ENCODE measurements at places on chromosomes 1 and 21.

DNA sequence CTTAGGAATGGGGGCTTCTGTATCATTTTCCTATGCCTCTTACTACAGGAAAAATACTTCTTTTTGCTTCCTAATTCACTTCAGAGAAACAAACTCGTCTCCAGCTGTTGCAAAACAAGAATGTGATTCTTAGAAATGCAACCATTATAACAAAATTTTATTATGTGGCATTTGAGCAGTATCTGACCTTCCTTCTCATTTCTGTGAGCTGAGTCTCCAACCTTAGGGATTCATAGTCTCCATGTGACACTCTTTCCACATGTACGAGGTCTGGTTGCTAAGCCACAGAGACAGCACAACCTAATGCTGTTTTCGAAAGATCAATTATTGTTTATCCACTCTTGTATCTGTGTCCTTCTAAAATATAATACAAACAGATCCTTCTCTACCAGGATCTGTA lies 75.3 kb upstream of the RGS4 start:
- DNase-seq: no peak

- no peak for DNase-seq
Measured at GRCh38 chr1:113931451-113931851, 2.3 kb downstream of the HIPK1 start.

GRCh38 chr1:239587066-239587465 lies 200.7 kb downstream of the CHRM3 start:
- DNase-seq: peak; percentile 24

GRCh38 chr1:167227934-167228378 lies 7.3 kb downstream of the POU2F1 start:
- DNase-seq: no peak

GRCh38 chr1:28591708-28592320 lies at the start of gene RAB42:
TSS of gene RAB42 (plus strand) at chr1:28592265. CDS start at chr1:28592512, 247 bp downstream.
- no peak for DNase-seq

- no peak for DNase-seq
Measured at GRCh38 chr1:240342251-240342625, 250.6 kb downstream of the FMN2 start.

GRCh38 chr1:233805786-233806185 lies 98.7 kb upstream of the SLC35F3 start:
- DNase-seq: no peak

GRCh38 chr21:43767984-43768867 lies 7.9 kb downstream of the CSTB start:
- DNase-seq: no peak

DNA sequence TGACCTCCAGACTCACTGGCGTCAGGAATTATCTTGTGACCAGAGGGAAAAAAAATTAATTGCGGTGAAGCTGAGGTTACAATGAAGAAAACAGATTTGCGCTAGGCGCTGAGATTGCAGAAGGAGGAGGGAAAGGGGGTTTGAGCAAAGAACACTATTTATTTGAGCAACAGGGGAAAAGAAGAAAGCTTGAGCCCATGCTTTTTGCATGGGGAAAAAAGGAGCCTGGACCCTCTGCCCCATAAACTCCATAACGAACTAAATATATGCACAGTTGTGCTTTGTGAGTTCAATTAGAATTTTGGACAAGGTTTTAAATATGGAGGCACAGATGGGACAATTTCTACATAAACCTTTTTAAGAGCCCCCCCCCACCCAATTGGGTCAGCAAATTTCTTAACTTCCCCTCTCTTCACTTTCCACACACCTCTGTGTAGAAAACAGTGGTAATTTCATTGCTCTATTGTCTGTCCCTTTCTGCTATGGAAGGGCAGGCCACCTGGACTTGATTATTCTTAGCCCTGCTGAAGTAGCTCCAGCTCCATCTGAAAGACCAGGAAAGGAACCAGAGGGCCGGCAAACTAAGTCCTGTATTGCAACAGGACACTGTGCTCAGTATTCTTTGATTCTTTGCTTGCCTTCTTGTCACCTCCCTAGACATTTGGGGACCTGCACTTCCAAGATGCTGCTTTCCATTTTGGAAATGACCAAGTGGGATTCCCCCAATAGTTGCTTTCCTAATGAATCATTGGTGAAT lies 862 bp upstream of the ID3 start:
- DNase-seq: no peak

DNA sequence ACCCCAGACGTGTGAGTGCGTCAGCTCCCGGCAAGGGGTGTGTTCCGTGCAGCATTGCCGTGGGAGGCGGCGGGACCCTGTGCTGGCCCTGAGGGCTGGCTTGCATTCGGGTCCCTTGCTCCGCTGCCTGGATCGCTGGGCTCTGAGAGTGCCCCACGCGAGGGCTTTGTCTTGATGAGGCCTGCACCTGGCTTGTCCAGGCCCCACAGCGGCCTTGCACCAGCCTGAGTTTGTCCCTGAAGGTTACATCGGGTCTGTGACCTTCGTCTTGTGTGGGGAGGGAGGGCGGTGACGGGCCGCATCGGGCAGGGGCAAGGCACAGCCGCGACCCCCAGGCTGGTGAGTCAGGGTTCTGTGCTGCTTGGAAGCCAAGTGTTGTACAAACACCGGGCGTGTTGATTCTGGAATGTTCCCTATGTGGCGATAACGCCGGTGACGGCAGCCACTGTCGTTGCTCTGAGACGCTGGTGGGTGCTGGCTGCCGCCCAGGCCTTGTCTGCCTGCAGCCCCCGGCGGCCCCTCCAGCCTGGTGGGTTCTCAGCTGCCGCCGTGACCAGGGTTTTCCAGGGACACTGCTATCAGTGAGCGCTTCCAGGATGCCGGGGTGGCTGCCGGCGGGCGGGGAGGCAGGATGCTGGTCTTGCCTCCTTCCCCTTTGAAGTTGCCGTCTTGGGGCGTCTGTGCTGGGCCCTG lies 42.9 kb downstream of the SLX9 start:
- DNase-seq: no peak

GRCh38 chr21:36694031-36694515 lies 4.8 kb upstream of the SIM2 start:
- no peak for DNase-seq

- DNase-seq: no peak
Measured at GRCh38 chr1:11858613-11858967, at the start of gene NPPB. TSS of gene NPPB (minus strand) at chr1:11858945. CDS start at chr1:11858833, 112 bp downstream.

GRCh38 chr1:172719066-172719627 lies 60.2 kb downstream of the FASLG start:
- no peak for DNase-seq

DNA sequence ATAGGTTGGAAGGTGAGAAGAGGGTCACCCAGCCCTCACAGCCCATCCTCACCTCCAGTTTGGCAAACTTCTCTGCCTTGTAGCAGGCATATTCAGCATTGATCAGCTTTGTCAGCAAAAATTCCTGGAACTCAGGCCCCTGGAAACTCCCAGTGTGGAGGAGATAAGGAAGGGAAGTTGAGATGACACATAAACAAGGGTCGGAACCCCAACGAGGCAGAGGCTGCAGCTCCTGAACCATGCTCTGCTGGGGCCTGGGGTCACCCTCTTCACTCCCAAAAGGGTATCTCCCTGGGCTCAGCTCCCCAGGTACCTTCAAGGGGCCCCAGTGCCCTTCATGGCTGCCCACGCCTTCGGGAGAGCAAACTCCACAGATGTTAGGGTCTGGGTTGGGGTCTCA lies 60.4 kb downstream of the RAP1GAP start:
- no peak for DNase-seq

GRCh38 chr21:37453350-37453749 lies 86.8 kb downstream of the DYRK1A start:
- no peak for DNase-seq

GRCh38 chr1:41025979-41026819 lies 4.7 kb upstream of the SLFNL1 start:
- no peak for DNase-seq

GRCh38 chr1:8343044-8343443 lies 25.1 kb downstream of the SLC45A1 start:
- DNase-seq: no peak

GRCh38 chr1:59333626-59334277 lies 36.9 kb downstream of the FGGY start:
- no peak for DNase-seq

- DNase-seq: no peak
Measured at GRCh38 chr1:201551877-201552731, 13.2 kb downstream of the NAV1 start.

GRCh38 chr1:172255223-172255560 lies 165.3 kb upstream of the C1orf105 start:
- no peak for DNase-seq

GRCh38 chr1:230818901-230819300 lies 49.4 kb downstream of the C1orf198 start:
- DNase-seq: no peak

DNA sequence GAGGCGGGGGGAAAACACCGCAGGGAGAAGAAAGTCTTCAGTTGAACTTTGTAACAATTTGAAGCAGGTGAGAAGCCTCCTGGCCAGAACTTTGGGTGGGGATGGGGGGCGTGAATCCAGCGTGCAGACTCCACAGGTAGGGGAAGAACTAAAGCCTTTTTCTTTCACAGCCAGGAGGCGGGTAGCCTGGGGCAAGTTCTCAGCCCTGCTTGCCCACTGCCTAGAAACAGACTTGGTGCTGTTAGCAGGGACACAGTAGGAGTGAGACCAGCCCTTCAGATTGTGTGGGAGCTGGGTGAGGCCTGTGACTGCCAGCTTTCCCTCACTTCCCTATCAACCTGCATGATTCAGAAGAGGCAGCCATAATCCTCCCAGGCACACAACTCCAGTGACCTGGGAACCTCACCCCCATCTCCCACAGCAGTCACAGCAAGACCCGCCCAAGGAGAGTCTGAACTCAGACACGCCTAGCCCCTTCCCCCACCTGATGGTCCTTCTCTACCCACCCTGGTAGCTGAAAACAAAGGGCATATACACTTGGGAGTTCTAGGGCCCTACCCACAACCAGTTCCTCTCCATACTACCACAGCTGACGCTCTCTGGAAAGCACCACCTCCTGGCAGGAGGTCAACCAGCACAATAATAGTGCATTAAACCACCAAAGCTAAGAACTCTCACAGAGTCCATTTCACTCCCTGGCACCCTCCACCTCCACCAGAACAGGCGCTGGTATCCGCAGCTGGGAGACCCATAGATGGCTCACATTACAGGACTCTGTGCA lies 83.5 kb upstream of the CDC42BPA start:
- DNase-seq: no peak

DNA sequence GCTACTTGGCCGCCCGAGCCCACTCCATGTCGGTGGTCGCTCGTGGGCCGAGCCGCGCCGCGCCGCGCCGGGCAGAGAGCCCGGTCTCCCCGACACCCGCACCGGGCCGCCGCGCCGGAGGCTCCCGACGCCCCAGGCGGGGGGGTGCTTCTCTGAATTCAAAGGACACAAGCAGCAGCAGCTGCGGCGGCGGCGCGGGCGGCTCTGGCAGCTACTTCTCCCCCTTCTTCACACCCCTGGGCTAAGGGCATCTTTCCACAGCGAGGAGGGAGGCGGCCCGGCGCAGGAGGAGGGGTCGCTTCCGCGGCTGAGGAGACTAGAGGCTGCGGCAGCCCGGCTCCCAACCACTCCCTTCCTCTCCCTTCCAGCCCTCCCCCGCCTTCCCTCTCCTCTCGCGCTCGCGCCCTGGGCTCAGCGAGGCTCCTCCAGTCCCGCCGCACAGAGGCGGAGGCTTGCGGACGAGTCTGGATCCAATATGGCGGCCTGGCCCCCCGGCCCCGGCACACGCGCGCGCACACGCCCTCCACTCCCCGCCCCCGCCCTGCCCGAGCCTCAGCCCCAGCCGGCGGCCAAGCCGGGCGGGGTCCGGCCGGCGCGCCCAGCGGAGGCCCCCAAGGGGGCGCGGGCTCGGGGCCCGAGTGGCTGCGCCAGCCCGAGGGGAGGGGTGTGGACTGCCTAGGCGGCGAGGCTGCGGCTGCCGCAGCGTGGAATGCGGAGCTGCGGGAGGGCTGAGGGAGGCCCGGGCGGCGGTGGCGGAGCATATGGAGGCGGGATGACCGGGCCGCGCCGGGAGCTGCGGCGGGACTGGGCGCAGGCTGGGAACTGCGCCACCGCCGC lies at the start of gene CDC42BPA:
CDC42BPA (minus strand) TSS at position 477 of the 837 bp plus-strand sequence. CDS start 1,310 bp downstream, outside the sequence.
- DNase-seq: peak; percentile 49

GRCh38 chr1:57124170-57124569 lies 158.4 kb upstream of the C8B start:
- no peak for DNase-seq

- no peak for DNase-seq
Measured at GRCh38 chr1:42979036-42979430, 20.4 kb upstream of the SLC2A1 start.

DNA sequence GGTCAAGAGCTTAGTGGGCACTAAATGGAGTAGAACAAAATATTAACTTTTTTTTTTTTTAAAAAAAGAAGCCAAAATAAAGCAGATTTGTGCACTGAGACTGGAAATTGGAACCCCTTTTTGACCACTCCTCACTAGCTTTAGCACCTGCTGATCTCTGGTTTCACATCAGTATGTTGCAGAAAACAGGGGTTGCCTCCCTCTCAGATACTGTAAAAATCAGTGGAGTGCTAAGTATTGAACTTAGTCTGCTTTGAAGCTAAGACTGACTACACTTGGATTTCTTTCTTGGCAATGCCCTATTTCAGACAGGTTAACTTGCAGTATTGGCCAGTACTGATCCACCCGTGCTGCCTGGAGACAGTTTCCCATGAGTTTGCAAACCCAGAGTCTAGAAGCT lies 2.7 kb upstream of the KIAA0040 start:
- no peak for DNase-seq

DNA sequence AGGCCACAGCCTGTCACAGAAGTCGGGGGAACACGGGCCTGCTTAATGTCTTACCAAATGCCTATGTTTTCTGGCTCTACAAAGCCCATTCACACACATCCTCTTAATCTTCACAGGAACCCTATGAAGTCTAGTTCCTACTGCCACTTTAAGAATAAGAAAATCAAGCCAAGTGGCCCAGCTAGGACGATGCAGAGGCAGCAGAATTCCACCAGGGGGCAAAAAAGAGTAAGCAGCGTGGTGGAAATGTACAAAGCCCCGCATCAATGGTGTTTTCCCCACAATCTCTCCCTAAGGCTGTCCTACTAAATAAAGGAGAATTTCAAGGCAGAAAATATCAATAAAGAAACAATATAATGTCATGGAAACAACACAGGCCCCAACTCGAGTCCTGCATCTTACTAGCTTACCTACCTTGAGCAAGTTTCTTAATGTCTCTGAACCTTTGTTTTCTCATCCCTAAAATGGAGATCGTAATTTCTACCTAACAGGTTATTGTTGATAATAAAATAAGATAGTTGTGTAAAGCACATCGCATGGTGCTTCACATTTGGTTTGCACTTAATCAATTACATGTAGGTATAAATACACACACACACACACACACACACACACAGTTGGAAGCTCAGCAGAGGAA lies 21.4 kb downstream of the SEC16B start:
- no peak for DNase-seq

GRCh38 chr1:110643879-110644472 lies 30.8 kb downstream of the KCNA3 start:
- no peak for DNase-seq

DNA sequence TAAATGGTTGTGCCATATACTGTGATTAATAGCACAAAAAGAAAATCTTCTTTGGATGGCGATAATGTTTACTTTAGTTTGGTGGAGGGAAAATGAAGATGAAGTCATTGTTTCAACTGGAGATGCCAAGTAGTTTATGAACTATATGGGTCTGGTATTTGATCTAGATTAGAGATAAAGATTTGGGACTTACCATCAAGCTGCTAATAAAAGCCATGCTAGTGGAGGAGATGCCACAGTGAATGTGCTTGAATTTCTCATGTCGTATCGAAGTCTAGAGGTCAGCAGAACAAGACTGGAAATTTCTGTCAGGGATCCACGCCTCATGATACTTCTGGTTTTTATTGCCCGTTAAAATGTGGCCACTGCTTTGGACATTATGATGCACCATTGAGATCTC lies 742.0 kb downstream of the NCAM2 start:
- no peak for DNase-seq

- no peak for DNase-seq
Measured at GRCh38 chr1:194252199-194252598, 1065.8 kb upstream of the B3GALT2 start.

GRCh38 chr1:87805666-87806378 lies 477.1 kb downstream of the LMO4 start:
- DNase-seq: no peak
